ENCODE measurements at places on chromosomes 5 and 9. TPM values are rescaled to one million over a fixed set of nuclear protein-coding genes. Genes with fewer than 3 reads are reported as not detected.

LSM11 gene
- 2.4 TPM for total RNA-seq

ABLIM3 gene
- 14.2 TPM for total RNA-seq

LHX3 gene
- not detected for total RNA-seq

KCNMB1 gene
- not detected for total RNA-seq

IL13 gene
- total RNA-seq: not detected

WDR38 gene
- total RNA-seq: not detected

HACD4 gene
- not detected for total RNA-seq

CD72 gene
- total RNA-seq: 0.53 TPM

FBP2 gene
- total RNA-seq: 0.41 TPM

RIC1 gene
- total RNA-seq: 10.1 TPM

SLC36A2 gene
- 0.14 TPM for total RNA-seq

PRR16 gene
- total RNA-seq: 4.5 TPM

EXOC3 gene
- total RNA-seq: 34.3 TPM

Data from H4 (cell line).